ENCODE measurements at places on chromosomes 7 and 10.

DNA sequence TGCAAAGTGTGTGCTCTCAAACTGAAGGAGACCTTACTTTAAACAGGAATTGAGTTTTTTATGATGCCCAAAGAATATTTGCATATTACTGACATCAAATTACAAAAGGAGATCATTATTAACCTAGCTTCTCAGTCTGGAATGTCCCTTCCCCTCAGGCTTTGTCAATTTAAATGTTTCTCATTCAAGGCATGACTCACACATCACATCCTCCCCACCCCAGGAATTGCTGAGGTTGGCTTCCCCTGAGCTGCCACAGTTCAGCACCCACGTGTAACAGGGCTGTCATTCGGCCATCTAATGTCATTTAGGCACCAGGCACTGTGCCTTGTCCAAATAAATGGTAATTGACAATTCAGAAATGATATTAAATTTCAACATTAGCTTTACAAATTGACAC is 305.9 kb upstream of the MGMT start:
- DNase-seq = peak; percentile 1

- no peak for DNase-seq
Observed at GRCh38 chr7:87225696-87226095, 6.2 kb upstream of the TMEM243 start.

DNA sequence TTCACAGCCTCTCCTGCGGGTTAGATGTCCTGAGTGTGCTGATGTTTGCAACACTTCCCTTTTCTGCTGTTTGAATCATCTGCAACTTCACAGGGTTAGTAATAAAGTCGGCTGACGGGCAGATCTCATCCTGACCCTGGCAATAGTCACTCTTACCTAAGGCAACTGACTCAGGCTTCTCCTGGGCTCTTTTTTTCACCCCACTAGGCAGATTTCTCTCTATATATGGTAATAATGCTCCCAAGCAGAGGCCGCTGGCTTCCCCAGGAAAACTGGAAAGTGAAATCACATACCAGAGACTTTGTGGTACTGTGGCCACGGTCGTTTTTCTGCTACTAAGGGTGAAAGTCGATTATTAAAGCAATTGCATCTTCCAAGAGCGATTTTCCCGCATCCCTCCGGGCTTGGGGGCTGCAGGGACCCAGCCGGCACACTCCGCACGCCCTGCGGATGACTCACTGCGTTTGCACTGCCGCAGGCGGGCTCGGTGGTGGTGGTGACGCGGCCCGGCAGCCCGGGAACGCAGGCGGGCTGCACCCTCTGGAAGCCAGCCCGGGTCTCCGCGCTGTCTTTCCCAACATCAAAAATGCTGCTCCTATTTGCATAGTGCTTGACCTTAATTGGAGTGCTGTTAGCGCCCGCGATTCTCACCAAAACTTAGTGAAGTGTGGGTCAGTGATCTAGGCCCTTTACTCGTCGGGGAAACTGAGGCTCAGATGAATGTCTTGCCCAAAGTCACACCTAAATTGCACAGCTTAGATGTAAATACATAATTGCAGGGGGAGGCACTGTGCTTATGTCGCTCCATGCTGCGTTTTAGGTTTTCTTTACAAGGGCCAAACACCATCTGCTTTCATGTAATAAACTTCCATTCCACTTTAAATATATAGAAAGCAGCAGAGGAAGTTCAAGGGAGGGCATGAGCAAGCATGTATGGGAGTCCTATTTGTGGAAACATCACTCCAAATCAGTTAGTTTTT is 47.6 kb upstream of the ITGB1 start:
- DNase-seq = peak; percentile 44

- no peak for DNase-seq
Observed at GRCh38 chr7:13822678-13823077, 166.8 kb downstream of the ETV1 start.

GRCh38 chr7:79293655-79294142 is 159.8 kb downstream of the MAGI2 start:
- DNase-seq = no peak

DNA sequence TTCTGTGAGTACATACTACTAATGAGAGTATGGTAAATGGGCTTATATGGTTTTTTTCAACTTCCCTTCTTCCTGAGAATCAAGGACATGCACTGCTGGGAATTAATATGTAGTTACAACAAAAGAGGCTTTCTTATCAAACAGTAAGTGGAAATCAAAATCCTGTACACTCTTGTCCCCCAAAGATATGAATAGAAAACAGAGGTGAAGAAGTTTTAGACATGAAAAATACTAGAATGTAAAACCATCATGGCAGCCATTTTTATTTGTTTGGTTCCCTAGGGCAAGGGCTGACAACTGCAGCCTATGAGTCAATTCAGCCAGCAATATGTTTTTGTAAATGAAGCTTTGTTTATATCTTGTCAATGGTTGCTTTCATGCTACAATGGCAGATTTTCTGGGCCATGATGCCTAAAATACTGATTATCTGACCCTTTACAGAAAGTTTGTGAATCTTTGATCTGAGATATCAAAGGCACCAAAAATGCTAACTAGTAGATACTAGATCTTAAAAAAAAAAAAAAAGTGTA is 422.4 kb downstream of the PARD3 start:
- DNase-seq = no peak

DNA sequence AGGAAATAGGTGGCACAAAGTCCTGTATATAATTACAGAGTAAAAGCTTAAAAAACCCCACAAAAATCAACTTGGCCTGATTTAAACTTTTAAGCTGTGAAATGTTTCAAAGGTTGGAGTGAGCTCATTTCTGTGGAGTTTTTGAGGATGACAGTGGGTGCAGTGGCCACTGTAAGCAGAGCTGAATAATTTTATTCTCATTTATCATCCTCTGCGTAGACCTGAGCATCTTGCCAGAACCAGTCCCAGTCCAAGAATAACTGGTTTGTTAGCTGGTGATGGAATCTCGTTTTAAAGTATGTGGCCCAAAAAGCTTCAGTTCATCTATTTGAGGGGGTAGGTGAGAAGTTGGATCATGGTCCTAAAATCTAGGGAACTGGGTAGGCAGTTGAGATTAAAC is 4.4 kb downstream of the BMPER start:
- no peak for DNase-seq

GRCh38 chr10:121990015-121990677 is 1.2 kb downstream of the TACC2 start:
- DNase-seq = no peak

DNA sequence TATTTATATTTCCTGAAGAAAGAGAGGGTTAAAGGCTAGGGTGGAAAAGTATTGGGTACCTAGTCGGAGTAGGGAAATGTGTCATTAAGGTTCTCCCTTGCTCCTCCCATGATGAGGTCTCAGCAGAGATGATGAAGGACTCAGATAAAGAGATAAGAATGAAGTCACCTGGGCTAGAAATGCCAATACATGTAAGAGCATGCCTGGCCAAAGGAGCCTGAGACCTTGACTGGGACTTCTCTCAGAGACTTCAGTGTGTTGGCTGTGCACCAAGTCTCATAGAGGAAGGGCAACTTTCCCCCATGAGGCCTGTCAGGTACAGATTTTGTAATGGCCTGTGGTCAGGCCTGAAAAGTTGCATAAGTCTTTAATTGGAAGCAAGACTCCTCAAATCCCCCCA is 361.0 kb upstream of the CDC14C start:
- peak; percentile 34 for DNase-seq

Data from GM12865 (cell line).